ENCODE measurements at places on chromosomes 2 and 18. TPM values are rescaled to one million over a fixed set of nuclear protein-coding genes. Genes with fewer than 3 reads are reported as not detected.

Gene LRRFIP1
- polyA plus RNA-seq = 84.2 TPM

Gene PLEKHB2
- polyA plus RNA-seq = 77.2 TPM

Gene UNC80
- polyA plus RNA-seq = 1.8 TPM

Gene RGPD5
- polyA plus RNA-seq = 13.6 TPM

Gene RNU2-63P
- not detected for polyA plus RNA-seq

Gene ATP6V1C2
- polyA plus RNA-seq = 8.3 TPM

Gene SETBP1
- polyA plus RNA-seq = 28.4 TPM

Gene NFE2L2
- 167 TPM for polyA plus RNA-seq

Gene CRYBA2
- polyA plus RNA-seq = not detected

Data from left renal cortex interstitium (tissue), 4 donors.